NCI-H524 treated with DMSO at 0.1 percent for 48 hours (cell line): ENCODE measurements at places on chromosomes 7 and 10.

DNA sequence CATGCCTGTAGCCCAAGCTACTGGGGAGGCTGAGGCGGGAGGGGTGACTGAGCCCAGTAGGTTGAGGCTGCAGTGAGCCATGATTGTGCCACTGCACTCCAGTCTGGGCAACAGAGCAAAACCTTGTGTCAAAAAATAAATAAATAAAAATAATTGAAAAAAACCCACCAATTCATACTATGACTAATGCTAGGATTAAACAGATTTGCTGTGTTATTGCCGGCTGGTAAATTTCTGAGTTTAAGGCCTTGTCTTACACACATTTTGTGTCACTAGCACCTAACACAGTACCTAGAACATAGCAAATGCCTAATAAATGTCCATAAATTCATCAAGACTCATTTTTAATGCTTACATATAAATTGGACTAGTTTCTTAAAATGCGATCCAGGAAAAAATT lies 8.7 kb downstream of the ESYT2 start:
- DNase-seq = no peak

- DNase-seq = no peak
Measured at GRCh38 chr7:43038254-43038653, 74.2 kb upstream of the HECW1 start.

DNA sequence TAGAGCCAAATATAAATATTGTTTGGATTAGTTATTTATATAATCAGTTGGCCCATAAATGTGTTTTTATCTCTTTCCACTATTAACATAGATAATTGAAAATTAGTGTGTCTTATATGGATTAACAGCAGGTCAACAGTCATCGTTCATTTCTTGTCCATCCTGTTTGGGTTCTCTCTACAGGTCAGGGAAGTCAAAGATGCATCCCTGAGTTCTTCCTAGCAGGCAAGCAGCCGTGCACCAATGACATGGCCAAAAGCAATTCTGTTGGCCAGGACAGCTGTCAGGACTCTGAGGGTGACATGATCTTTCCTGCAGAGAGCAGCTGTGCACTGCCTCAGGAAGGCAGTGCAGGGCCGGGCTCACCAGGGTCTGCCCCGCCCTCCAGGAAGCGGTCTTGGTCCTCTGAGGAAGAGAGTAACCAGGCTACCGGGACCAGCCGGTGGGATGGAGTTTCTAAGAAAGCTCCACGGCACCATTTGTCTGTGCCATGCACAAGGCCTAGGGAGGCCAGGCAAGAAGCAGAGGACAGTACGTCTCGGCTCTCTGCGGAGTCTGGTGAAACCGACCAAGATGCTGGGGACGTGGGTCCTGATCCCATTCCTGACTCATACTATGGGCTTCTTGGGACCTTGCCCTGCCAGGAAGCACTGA lies 15.9 kb downstream of the FBH1 start:
- DNase-seq = no peak

DNA sequence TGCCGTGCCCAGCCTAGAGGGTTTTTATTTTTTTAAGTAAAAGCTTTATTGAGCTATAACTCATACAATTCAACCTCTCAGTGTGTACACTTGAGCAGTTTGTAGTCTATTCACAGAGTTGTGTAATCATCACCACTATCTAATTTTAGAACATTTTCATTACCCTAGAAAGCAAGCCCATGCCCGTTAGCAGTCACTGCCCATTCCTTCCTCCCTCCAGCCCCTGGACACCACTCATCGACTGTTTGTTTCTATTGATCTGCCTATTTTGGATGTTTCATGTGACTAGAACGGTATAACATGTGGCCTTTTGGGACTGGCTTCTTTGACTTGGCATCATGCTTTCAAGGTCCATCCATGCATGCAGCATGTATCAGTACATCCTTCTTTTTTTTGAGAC lies 25.7 kb upstream of the SEC61A2 start:
- DNase-seq = no peak

GRCh38 chr7:72310301-72310700 lies 101.8 kb downstream of the CALN1 start:
- no peak for DNase-seq

- no peak for DNase-seq
Measured at GRCh38 chr10:78336402-78336791, 302.7 kb downstream of the RPS24 start.

GRCh38 chr10:96410296-96410695 lies 51.5 kb upstream of the OPALIN start:
- no peak for DNase-seq
